M059J (cell line): ENCODE measurements at places on chromosomes 12 and 14. TPM values are rescaled to one million over a fixed set of nuclear protein-coding genes. Genes with fewer than 3 reads are reported as not detected.

GRCh38 chr14:102898298-102898697 lies 24.2 kb upstream of the AMN start:
- no peak for DNase-seq

DNA sequence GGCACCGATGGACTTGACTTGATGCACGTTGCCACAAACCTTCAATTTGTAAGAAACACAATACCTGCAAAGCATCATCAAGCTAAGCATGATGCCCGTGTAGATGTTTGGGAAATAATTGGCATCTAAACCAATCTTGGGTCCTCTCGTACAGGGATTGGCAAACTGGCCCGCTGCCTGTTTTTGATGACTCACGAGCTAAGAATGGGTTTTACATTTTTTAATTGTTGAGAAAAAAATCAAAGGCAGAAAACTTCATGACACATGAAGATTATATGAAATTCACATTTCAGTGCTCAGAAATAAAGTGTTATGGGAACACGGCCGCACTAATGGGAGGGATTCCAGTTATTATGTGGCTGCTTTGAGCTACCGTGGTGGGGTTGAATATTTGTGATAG lies 10.9 kb downstream of the MTA1 start:
- DNase-seq: peak; percentile 67

The ESPL1 gene
- 2.9 and 9.0 TPM in 2 replicates for total RNA-seq

The SLC38A4 gene
- 2.7 and 3.3 TPM in 2 replicates for total RNA-seq

GRCh38 chr14:76756371-76756750 lies 4.9 kb upstream of the VASH1 start:
- no peak for DNase-seq

GRCh38 chr14:59356312-59356711 lies 108.9 kb downstream of the GPR135 start:
- no peak for DNase-seq

DNA sequence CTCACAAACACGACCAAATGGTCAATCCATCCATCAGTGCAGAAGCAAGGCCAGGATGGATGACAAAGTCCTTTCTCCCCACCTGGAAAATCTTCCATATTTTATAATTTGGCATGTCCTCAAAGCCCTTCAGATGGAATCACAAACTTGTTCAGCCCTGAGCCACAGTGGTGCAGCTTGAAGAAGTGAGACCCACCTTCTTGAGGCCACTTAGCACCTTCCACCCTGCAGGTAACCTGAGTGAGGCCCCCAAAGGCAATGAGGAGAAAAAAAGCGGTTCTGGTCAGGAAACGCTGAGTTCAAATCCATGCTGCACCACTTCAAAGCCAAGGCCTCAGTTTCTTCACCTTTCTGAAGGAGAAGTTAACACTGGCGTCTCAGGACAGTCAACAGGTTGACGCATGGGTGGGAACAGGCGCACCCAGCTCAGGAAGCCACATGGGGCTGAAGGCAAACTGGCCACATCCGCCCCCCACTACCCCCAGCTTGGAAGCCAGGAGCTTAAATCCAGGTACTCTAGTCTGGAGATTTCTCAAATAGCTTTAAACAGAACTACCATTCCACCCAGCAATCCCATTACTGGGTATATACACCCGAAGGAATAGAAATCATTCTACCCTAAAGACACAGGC lies 320.4 kb downstream of the BCL11B start:
- no peak for DNase-seq

The STON2 gene
- total RNA-seq: 0.20 and 1.3 TPM in 2 replicates

DNA sequence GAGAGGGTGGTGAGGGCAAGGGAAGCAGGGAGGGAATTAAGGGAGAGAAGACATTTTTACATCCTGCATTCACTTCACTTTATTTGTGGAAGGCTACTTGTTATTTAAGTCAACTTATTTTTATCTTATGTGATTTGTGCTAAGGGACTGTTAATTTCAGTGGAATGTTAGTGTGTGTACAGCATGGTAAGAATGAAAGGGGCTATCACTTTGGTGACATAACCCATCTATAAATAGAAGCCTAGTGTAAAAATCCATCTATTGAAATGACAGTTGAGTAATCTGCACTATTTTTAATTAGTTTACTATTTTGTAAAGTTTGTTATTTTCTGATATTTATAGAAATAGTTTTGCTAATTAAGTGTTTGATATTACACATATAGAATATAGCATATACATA lies 16.8 kb upstream of the CHPT1 start:
- DNase-seq: no peak

The TAS2R50 gene
- 0.25 TPM in 1 of 2 replicates, not detected in the other for total RNA-seq

DNA sequence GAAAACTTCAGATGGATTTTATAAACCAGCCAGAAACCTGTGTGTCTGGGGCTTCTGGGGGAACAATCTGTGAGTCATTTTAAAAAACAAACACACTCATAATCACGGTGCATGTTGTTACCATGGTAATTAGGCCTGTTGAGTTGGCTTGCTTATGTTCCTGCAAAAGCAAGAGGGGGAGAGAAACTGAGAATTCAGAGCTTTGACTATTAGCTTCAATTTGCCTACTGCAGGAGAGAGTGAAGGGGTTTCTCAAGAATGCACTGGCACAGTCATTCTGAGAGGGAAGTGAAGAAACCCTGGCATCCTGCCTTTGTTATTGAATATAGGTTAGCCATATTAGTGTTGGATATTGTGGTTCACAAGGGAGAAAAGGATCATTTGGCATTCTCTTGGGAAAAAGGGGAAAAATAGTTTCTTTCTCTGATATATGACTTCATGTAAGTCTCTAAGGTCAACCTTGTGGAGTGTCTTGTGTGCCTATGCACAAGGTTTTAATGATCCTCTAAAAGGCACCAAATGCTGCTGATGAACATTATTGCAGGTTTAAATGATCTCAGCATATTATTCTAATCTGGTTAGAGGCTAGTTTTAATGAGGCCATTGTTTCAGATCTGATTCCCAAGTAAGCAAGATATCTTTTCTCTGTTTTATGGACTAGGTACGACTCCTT lies 12.9 kb downstream of the GNG2 start:
- peak; percentile 98 for DNase-seq
